A549 treated with DMSO at 1 μM for 4 hours (cell line): ENCODE measurements at places on chromosomes 2 and 18. TPM values are rescaled to one million over a fixed set of nuclear protein-coding genes. Genes with fewer than 3 reads are reported as not detected.

The FBXO48 gene
- total RNA-seq = 0.49 to 0.81 TPM (median 0.71 TPM) in 5 replicates

The MTA3 gene
- total RNA-seq = 25.8 to 34.5 TPM (median 32.2 TPM) in 5 replicates

The SLC19A3 gene
- total RNA-seq = 2.5 to 3.8 TPM (median 3.2 TPM) in 5 replicates

The RGPD3 gene
- 0.12 to 0.28 TPM (median 0.16 TPM) in 5 replicates for total RNA-seq

The TFCP2L1 gene
- 0.78 to 0.94 TPM (median 0.89 TPM) in 5 replicates for total RNA-seq

The GAREM1 gene
- total RNA-seq = 2.0 to 3.0 TPM (median 2.9 TPM) in 5 replicates

The CYRIA gene
- total RNA-seq = 0.14 to 0.23 TPM (median 0.22 TPM) in 5 replicates

The RFTN2 gene
- not detected in 5 replicates for total RNA-seq

The EFHD1 gene
- 1.6 to 2.6 TPM (median 1.9 TPM) in 5 replicates for total RNA-seq
